ENCODE measurements at places on chromosomes 2 and 18. TPM values are rescaled to one million over a fixed set of nuclear protein-coding genes. Genes with fewer than 3 reads are reported as not detected.

- no peaks in the 10 kb centered on the region for H3K27me3 ChIP-seq
- H3K36me3 ChIP-seq = no peaks in the 10 kb centered on the region
- H3K27ac ChIP-seq = no peak overlapping the region
- peak; percentile 92 for DNase-seq
- no peaks in the 10 kb centered on the region for H3K4me1 ChIP-seq
Measured at GRCh38 chr2:1591978-1592907, 152.1 kb downstream of the PXDN start.

GRCh38 chr2:143856978-143857377, 662.9 kb downstream of the ZEB2 start:
- no peaks in the 10 kb centered on the region for H3K4me1 ChIP-seq
- H3K27ac ChIP-seq = no peak overlapping the region
- no peaks in the 10 kb centered on the region for H3K36me3 ChIP-seq
- H3K4me3 ChIP-seq = no peak overlapping the region
- no peak for DNase-seq

DNA sequence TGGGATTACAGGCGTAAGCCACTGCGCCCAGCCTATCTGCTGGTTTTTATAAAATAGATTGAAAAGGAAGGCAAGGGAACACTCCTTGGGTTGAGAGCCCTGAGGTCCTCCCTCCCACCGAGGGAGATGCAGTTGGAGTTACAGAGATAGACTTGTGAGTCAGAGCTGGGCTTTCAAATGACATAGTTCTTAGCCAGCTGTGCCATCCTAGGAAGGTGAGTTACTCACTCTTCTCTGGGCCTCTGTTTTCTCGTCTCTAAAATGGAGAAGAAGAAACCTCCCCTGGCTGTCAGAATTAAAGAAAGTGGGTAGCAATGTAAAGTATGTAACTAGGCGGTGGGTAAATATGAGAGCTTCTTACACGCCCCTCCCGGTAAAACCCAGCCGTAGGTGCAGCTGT, 2.4 kb downstream of the LRRFIP1 start:
- peaks cover 40% of the 10 kb centered on the region for H3K4me1 ChIP-seq
- no peaks in the 10 kb centered on the region for H3K36me3 ChIP-seq
- H3K27ac ChIP-seq = no peak overlapping the region
- H3K4me3 ChIP-seq = no peak overlapping the region
- H3K27me3 ChIP-seq = no peaks in the 10 kb centered on the region
- no peak for DNase-seq

DNA sequence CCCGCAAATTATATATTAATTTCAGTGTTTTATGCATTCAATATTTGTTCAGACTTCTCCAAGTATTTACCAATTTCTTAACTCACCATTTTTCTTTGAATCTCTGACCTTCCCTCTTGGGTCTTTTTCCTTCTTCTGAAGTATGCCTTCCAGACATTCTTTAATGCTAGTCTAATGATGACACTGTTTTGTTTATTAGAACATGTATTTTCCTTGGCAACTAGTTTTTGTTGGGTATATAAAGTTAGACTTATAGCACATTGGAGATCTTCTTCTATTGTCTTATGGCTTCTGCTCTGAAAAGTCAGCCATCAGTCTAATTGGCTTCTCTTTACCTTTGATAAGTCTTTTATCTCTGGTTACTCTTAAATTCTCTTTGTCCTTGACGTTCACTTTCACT, 423.2 kb upstream of the NRP2 start:
- H3K4me3 ChIP-seq = no peak overlapping the region
- DNase-seq = no peak
- peaks cover 13% of the 10 kb centered on the region for H3K4me1 ChIP-seq
- H3K36me3 ChIP-seq = no peaks in the 10 kb centered on the region
- H3K27me3 ChIP-seq = no peaks in the 10 kb centered on the region

- no peaks in the 10 kb centered on the region for H3K27me3 ChIP-seq
- no peaks in the 10 kb centered on the region for H3K4me1 ChIP-seq
- no peaks in the 10 kb centered on the region for H3K36me3 ChIP-seq
- DNase-seq = peak; percentile 69
- no peak within 1 kb of the TSS for H3K4me3 ChIP-seq
- no peak within 1 kb of the TSS for H3K27ac ChIP-seq
Measured at GRCh38 chr2:203706403-203706802, at the start of gene CD28. TSS of gene CD28 (plus strand) at chr2:203706639. CDS start at chr2:203706697, 58 bp downstream.

DNA sequence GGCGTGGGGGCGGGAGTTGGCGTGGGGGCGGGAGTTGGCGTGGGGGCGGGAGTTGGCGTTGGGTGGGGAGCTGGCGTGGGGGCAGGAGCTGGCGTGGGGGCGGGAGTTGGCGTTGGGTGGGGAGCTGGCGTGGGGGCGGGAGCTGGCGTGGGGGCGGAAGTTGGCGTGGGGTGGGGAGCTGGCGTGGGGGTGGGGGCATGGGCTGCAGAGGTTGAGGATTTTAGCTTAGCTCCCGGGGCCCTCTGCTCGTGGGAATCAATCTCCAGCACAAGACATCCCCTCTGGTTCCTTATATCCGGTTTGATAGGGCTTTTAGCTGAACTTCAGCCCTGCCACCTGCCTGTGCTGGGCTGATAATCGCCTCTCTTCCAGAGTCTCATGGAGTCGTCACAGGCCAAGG, 177.0 kb downstream of the LDLRAD4 start:
- no peak for DNase-seq
- no peak overlapping the region for H3K27ac ChIP-seq
- no peaks in the 10 kb centered on the region for H3K27me3 ChIP-seq
- H3K36me3 ChIP-seq = no peaks in the 10 kb centered on the region
- H3K4me1 ChIP-seq = no peaks in the 10 kb centered on the region

- peak; percentile 85 for DNase-seq
- peak overlapping the region; percentile 7 for H3K4me3 ChIP-seq
- peaks cover 6% of the 10 kb centered on the region for H3K4me1 ChIP-seq
- H3K36me3 ChIP-seq = no peaks in the 10 kb centered on the region
- H3K27ac ChIP-seq = no peak overlapping the region
- H3K27me3 ChIP-seq = no peaks in the 10 kb centered on the region
Measured at GRCh38 chr2:241842620-241843211, 16.0 kb downstream of the PDCD1 start.

DNA sequence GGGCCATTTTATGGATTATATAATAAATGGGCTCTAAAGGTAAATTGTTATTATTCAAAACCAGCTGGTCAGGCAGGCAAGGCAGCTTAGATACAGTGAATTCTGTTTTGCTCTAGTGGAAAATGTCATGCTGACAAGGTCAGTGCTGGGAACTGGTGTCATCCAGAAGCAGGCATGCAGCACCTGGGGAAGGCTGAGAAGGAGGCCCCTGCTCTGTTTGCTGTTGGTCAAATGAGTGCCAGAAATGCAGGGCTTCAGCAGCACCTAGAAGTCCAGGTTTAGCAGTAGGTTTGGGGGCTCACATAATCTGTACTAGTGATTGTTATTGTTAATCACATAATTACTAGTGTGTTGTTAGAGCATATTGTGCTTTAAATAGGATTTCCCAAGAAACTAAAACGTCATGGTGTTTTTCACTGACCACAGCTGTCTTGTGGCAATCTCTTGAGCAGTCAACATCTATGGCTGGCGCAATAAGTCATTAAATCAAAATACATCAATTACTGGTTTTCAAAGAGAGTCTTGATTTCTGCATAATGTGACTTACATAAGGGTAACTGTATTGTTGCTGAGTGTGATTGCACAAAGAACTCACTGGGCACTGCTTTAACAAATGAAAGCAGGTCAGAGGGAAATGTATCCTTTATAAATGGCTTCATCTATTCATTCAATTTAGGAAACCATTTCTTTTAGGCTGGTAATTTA, 99.1 kb downstream of the MYO3B start:
- no peaks in the 10 kb centered on the region for H3K27me3 ChIP-seq
- H3K36me3 ChIP-seq = no peaks in the 10 kb centered on the region
- H3K4me1 ChIP-seq = no peaks in the 10 kb centered on the region
- DNase-seq = no peak

DNA sequence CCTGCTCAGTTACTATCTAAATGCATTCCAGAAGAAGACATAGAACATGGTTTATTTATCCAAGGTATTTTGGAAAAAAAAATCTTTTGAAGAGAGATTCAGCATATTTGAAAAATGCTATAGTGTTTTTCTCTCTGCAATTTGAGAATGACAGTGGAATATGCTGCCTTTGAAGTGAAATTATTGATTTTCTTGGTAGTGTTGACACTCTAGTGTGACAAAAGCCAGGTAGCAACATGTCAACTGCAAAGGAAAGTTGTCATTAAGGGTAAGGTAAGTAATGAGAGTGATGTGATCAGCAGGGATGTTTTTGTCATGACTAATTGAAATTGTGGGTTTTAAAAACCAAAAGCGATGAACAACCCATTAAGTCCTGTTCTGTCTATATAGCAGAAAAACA, 1387.1 kb upstream of the TMEFF2 start:
- no peak for DNase-seq
- no peaks in the 10 kb centered on the region for H3K27me3 ChIP-seq

Gene ST8SIA3
- total RNA-seq = 0.55 TPM

Gene TTC31
- 29.6 TPM for total RNA-seq

Gene CDH7
- total RNA-seq = not detected

- no peaks in the 10 kb centered on the region for H3K36me3 ChIP-seq
- no peak overlapping the region for H3K4me3 ChIP-seq
- no peak overlapping the region for H3K27ac ChIP-seq
- no peaks in the 10 kb centered on the region for H3K4me1 ChIP-seq
Measured at GRCh38 chr2:144267239-144267638, 252.7 kb downstream of the ZEB2 start.

Gene PNPT1
- total RNA-seq = 13.6 TPM

Gene ACTG2
- total RNA-seq = 5,728 TPM

Gene CD28
- total RNA-seq = 2.9 TPM

Gene NT5DC4
- not detected for total RNA-seq

DNA sequence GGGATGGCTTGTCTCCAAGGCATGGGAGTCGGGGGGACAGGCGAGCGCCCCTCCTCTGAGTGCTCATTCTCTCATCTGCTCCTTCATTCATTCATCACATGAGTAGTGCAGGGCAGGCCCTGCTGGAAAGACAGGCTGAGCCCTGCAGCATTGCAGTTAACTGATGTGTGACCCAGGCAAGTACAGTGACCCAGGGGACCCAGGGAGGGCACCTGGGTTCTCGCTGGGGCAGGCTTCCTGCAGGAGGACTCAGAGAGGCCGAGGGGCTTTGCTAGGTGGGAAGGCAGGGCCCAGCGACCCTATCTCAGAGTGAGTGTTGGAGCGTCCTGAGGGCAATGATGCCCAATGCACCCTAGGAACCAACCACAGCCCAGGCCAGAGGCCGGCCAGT, 30.6 kb downstream of the HJURP start:
- H3K27ac ChIP-seq = no peak overlapping the region
- no peaks in the 10 kb centered on the region for H3K27me3 ChIP-seq
- H3K4me1 ChIP-seq = no peaks in the 10 kb centered on the region

Gene CD8B2
- not detected for total RNA-seq

- H3K27me3 ChIP-seq = no peaks in the 10 kb centered on the region
- H3K36me3 ChIP-seq = no peaks in the 10 kb centered on the region
- H3K4me3 ChIP-seq = no peak overlapping the region
- DNase-seq = no peak
- H3K27ac ChIP-seq = peak overlapping the region; percentile 50
Measured at GRCh38 chr2:85259101-85259590, 68.6 kb downstream of the TGOLN2 start.

DNA sequence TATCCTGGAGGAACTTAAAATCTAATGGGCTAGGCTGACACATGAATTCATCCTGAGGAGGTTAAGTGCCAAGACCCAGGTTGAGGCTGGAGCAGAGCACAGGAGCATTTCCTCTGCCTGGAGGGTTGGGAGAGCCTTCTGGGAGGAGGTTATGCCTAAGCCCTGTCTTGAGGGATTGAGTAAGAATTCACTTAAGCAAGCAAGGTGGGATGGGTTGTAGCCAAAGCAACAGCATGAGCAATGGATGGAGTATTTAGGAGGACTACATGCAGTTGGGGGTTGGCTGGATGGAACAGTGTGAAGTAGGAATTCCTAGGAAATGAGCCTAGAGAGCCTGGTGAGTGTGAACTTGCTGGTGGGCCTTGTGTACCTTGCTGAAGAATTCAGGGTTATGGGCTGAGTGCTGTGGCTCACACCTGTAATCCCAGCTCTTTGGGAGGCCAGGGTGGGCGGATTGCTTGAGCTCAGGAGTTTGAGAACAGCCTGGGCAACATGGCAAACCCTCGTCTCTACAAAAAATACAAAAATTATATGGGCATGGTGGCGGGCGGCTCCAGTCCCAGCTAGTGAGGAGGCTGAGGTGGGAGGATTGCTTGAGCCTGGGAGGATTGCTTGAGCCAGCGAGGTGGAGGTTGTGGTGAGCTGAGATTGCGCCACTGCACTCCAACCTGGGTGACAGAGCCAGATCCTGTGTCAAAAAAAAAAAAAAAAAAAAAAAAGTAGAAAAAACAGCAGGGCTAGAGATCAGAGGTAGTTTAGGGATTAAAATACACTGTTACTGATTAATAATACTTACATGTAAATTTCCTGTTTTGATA, 22.2 kb downstream of the TANC1 start:
- H3K4me3 ChIP-seq = no peak overlapping the region
- H3K27ac ChIP-seq = no peak overlapping the region
- no peaks in the 10 kb centered on the region for H3K27me3 ChIP-seq
- no peak for DNase-seq

Data from sigmoid colon (tissue), 7 donors.